NCI-H1092 (cell line): ENCODE measurements at places on chromosomes 16 and 17.

DNA sequence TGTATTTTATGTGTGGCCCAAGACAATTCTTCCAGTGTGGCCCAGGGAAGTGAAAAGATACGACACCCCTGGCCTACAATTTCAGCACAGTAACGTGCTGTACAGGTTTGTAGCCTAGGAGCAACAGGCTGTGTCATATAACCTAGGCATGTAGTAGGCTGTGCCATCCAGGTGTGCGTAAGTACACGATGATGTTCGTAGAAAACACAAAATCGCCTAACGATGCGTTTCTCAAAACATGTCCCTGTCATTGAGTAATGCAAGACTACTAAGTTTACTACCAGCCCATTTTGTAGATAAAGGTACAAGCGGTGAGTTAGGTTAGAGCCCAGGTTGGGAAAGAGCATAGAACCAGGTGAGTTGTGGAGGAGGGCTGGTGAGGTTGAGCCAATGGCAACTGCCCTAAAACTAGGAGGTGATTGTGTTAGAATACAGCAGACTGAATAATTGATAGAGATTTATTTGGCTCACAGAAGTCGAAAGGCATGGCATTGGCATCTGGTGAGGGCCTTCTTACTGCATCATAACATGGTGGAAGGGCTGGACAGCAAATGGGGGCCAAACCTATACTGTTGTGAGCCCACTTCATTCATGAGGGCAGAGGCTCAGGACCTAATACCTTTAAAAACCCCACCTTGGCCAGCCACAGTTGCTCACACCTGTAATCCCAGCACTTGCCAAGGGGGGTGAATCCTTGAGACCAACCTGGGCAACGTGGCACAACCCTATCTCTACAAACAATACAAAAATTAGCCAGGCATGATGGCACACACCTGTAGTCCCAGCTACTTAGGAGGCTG, 4.2 kb downstream of the EIF1 start:
- no peak for DNase-seq

DNA sequence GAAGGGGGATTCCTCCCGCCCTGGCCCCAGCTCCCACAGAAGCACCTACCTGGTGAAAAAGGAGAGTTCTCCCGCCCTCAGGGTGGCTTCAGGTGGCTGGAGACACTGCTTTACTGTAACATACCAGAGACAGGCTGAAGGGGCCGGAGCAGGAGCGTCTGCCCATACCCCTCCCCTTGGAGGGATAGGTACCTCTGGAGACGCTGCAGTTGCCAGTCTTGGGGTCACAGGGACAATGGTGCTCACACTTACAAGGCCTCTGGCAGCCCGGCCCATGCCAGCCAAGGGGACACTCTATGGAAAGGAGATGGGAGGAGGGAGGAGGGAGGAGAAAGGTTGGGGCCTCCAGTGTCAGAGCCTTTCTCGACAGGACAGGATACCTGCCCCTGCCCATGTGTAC, 6.6 kb downstream of the NAGPA start:
- no peak for DNase-seq

- no peak for DNase-seq
Measured at GRCh38 chr17:27968206-27968732, 74.2 kb upstream of the NLK start.

GRCh38 chr17:3738562-3739295, 15.0 kb downstream of the HASPIN start:
- no peak for DNase-seq

- no peak for DNase-seq
Measured at GRCh38 chr17:47994724-47995123, 23.8 kb downstream of the CDK5RAP3 start.

GRCh38 chr17:61750656-61751055, 112.7 kb downstream of the BRIP1 start:
- DNase-seq = no peak

DNA sequence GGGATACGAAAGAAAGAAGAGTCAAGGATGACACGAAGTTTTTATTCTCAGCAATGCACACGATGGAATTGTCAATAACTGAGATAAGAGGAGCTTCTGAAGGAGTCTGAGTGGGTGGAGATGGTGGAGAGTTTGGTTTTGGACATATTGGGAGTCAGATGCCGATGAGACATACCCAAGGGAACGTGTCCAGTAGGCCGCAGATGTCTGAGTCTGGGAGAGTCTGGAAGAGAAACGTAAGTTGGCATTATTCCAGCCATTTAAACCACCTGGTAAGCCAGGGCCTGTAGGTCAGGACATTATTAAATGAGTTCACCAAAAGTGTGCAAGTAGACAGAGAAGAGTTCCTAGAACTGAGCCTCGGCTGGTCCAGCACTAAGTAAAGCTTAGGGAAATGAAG, 478.3 kb upstream of the CDH5 start:
- no peak for DNase-seq

- no peak for DNase-seq
Measured at GRCh38 chr16:83338941-83339340, 468.8 kb upstream of the HSBP1 start.

- DNase-seq = peak; percentile 92
Measured at GRCh38 chr17:77420804-77421629, 280.2 kb downstream of the SEC14L1 start.

DNA sequence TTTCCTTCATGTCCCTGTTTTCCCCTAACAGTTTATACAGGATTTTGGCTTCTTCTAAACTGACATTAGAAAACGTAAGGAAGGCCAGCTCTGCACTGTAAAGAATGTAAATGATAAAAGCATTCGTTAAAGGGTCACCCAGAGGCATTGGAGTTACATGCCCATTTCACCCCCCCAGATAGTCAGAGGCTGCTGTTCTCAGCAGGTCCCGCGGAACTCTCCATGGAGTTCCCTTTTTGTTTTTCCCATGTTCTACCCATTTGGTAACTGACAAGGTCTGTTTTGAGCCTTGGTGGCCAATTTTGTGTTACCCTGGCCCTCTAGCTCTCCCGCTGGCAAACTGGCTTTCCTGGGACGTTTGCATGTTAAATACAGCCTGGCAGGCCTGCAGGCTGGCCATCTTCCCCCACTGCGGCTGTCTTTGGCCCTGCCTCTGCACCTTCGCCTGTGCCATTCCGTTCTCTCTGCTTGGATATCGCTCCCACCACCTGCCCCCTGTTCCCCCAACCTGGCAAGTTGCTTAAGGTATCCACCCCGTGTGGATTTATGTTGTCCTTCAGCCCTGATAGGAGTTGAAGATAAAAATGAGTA, 49.7 kb downstream of the EPN2 start:
- DNase-seq = no peak

- DNase-seq = no peak
Measured at GRCh38 chr16:10787304-10787703, 31.3 kb downstream of the TVP23A start.

DNA sequence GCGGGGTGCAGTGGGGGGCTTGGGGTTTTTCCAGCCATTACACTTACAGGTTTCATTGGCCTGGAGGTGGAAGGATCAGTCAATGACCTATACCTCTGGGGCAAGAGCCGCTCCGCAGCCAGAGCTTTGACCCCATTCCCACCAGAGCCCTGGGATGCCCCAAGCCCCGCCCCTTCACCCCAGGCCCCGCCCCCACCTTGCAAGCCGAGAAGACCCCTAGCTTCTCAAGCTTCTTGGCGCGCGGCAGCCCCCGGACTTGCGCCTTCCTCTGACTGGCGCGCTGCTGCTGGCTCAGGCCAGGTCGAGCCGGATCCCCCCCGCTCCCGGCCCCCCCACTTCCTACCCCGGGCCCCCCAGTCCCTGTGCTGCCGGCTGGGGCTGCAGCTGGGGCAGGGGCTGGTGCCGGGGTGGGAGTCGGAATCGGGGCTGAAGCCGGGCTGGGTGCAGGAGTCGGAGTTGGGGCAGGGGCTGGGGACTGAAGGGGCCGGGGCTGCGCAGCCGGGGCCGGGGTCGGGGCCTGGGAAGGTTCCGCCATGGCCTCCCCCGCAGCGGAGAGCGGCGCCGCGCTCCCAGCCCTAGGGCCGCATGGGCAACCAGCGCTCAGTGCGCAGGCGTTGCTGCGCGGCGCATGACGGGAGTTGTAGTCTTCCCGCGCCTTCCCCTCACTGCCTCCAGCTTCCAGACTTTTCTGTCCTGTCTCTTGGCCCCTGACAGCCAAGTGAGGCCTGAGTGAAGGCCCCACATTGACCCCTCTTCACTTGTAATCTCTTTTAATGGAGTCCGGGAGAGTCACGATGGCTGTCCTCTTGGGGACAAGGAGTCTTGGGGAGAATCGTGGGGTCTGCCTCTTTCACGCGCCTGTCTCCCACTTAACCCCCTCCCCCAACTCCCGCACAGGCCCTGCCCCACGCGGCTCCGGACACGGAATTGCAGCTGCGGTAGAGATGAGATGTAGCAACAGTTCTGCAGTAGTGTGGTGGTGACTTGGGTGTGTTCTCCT, at the start of gene KAT2A:
TSS of gene KAT2A (minus strand) at position 598 of the 1,000 bp plus-strand sequence. CDS start at position 535, 63 bp downstream.
- peak; percentile 66 for DNase-seq

GRCh38 chr17:28950017-28950751, 1.1 kb downstream of the PHF12 start:
- DNase-seq = no peak

- no peak for DNase-seq
Measured at GRCh38 chr16:58647107-58647506, 17.5 kb upstream of the CNOT1 start.

- DNase-seq = no peak
Measured at GRCh38 chr17:1829216-1829591, 498 bp downstream of the SMYD4 start.

GRCh38 chr16:3752984-3753383, 35.7 kb upstream of the TRAP1 start:
- no peak for DNase-seq

DNA sequence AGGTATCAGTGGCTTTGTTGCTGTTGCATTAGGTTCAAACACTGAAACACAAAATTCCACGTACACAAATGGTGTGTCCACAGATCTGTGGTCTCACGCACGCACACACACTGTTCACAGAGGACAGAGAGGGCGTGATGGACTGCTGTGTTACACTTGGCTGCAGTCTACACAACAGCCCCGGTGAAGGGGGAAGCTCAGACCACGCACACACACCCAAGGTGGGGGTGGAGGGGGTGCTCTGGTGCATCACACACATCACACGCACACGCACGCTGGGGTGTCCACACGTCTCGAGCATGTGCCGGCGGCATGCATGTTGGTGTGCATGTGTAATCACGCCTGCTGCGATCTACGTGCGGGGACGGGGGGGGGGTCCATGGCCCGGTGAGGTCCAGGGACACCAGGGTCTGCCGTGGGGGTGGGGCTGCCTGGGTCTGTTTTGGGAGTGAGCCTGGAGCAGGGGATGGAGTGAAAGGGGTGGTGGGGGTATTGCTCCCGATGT, 7.3 kb downstream of the HSD3B7 start:
- no peak for DNase-seq

GRCh38 chr17:50130559-50131305, 772 bp upstream of the SAMD14 start:
- DNase-seq = no peak

DNA sequence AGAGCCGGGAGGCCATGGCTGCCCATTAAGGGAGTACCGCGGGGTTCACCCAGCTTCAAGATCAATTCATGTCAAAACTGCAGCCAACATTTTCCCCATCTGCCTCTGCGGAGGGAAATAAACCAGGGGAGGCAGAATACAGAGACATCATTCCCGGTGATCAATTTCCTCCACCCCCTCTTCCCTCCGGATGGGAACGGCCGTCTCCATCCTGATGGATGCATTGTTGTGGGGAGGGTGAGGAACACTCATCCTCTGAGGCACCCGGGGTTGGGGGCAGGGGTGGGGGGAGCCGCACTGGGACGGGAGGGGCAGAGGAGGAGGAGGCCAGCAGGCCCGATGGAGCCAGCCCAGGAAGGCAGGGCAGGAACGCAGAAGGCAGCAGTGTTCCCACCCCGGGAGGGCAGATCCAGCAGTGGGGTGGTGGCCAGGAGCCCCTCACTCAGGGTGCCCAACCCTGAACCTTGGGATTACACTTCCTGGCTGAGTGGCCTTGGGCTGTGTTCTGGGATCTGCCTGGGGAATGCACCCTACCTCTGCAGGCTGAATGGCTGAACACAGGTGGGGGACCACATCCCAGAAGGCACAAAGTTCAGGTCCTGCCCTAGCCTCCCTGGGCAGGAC, 14.2 kb downstream of the CACNG5 start:
- DNase-seq = no peak

DNA sequence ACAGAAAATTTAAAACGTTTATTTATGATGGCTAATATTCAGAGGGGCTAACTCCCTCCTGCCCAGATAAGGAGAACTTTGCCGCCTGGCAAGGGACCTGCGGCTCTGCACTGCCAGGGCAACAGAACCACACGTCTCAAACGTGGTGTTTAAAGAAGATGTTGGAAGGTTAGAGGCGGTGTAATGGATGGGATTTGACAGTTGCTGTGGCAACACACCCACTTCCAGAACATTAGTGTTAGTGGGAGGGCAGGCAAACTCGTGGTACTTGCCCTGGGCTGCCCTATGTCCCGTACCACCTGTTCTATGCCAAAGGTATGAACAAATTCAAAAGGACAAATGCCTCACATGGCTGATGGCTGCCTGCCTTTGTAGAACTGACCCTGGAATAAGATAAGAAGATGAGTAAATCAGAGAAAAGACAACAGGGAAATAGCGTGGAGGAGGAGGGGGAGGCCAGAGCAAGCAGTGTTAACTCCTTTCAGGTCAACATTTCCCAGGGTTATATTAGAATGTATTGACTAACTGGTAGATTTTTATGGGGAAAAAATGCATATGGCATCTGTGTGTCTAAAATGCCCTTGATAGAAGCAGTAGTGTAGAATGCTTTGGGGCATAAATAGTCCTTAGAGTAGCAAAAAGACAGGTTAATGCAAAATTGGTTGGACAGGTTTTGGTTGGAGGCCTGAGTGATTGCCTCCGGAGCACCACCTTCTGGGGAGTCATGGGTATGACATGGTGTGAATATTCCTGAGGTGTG, 30.8 kb downstream of the HLF start:
- peak; percentile 13 for DNase-seq

DNA sequence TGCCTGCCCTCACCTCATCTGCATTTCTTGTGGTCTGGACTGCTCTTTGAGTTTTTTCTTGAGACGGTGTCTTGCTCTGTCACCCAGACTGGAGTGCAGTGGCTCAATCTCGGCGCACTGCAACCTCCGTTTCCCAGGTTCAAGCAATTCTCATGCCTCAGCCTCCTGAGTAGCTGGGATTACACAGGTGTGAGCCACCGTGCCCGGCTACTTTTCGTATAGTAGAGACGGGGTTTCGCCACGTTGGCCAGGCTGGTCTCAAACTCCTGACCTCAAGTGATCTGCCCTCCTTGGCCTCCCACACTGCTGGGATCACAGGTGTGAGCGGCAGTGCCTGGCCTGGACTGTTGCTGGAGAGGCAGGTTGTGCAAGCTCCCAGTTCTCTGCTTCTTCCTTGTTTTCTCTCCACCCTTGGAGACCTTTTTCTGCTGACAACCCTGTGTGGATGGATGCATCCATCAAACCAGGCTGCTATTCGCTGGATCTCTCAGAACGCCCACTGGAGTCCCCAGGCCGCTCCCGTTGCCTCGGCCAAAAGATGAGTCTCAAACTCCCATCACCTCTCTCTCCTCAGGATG, 22.7 kb upstream of the DBNDD1 start:
- no peak for DNase-seq

GRCh38 chr17:72139212-72139611, 18.4 kb downstream of the SOX9 start:
- no peak for DNase-seq

GRCh38 chr17:2700030-2700490, 11.5 kb downstream of the CLUH start:
- no peak for DNase-seq
